Stimulated activated CD8-positive, alpha-beta memory T cell treated with anti-CD3 and anti-CD28 coated beads, Interleukin-7, amount 100 ng/mL, for 4 hours (primary cell): ENCODE measurements at places on chromosomes 6 and 20.

DNA sequence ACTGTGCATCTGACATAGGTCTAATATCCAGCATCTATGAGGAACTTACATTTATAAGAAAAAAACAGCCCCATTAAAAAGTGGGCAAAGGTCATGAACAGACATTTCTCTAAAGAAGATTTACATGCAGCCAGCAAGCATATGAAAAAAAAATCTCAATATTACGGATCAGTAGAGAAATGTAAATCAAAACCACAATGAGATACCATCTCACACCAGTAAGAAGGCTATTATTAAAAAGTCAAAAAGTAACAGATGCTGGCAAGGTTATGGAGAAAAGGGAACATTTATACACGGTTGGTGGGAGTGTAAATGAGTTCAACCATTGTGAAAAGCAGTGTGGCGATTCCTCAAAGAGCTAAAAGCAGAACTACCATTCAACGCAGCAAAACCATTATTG, 13.1 kb downstream of the METTL24 start:
- no peak for DNase-seq

DNA sequence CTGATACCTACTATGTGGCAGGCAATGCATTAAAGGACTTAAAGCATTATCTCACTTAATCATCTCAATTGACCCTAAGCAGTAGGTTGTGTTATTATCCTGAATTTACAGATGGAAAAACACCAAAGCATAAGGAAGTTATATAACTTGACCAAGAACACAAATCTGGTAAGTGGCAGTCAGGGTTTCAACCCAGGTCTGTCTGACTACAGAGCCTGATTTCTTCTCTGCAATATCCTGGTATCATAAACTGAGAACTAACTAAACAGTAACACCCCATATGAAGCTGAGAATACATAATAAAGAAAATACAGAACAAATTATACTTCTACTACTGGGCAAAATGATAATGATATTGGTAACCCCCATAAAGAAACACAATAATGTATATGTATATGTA, 13.8 kb upstream of the DST start:
- no peak for DNase-seq

- no peak for DNase-seq
Measured at GRCh38 chr6:126337323-126337722, 2.6 kb upstream of the CENPW start.

- no peak for DNase-seq
Measured at GRCh38 chr6:146997062-146997461, 207.2 kb upstream of the STXBP5 start.

DNA sequence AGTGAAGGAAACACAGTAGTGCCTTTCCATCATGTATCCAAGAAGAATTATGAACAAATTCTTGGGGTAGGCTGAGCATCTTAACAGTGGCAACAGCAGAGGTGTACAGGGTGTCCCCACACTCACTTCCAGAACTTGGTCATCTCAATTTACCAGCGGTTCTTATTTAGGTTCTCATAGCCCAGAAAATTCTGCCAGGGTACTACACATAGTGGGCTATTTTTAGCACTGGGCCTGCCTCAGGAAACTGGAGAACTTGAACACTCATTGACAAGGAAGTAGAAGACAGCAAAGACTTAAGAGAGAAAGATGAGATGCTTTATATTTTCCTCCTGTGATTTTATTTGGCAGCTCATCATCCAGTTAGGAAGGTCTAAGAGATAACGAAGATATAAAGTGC, 71.8 kb upstream of the PHIP start:
- DNase-seq: no peak

DNA sequence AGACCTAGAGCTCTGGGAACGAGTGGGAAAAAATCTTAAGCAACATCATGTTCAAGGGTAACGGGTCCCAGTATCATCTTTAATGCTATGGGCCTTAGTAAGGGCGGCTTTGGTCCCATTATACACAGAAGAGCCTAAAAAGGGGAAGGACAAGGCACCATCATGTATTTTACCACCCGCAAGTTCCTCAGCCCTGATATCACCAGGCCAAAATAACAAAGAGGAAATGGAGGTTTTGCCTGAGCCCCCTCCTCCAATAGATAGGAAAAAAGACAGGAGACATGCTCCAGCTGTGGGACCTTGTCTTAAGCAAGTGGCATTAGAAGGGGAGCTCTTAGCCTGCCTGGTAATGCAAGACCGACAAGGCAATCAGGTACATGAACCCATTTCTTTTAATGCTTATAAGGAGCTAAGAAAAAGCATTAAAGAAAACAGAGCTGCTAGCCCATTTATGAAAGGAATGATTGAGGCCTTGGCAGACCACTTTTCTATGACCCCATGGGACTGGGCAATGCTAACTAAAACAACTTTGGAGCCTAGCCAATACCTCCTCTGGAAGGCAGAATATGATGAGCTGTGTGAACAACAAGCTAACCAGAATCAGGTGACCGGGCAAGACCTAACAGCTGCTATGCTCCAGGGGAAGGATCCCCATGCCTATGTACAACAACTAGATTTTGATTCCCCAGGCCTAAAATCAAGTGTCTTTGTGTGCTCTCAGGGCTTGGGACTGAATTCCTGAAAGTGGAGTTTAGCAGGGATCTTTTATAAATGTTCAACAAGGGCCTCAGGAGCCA, 23.2 kb downstream of the HLA-DPA1 start:
- DNase-seq: no peak

DNA sequence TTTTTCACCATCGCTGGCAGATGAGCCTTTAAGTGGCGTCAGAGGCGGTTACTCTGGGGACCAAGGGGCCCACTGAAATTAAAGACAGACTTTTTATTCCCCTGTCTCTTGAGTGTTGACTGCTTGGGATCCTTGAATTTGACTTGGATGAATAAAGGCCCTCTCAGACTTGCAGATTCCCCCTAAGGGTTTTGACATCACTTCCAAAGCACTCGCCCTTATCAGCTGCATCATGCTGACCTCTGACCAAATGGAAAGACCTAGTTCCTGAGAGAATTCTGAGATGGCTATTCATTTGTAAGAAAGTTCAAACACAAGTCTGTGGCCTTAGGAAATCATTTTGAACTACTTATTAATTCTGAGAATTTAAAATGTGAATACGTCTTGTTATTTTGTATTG, 13.5 kb upstream of the MOXD1 start:
- no peak for DNase-seq

GRCh38 chr20:32674362-32674789, 635 bp upstream of the C20orf203 start:
- DNase-seq: peak; percentile 59
